Activated gamma-delta T cell treated with Interleukin-2 at 50 U/mL for 16 hours (primary cell): ENCODE measurements at places on chromosomes 12 and 14.

GRCh38 chr14:91035855-91036254, 24.6 kb downstream of the RPS6KA5 start:
- DNase-seq = no peak

DNA sequence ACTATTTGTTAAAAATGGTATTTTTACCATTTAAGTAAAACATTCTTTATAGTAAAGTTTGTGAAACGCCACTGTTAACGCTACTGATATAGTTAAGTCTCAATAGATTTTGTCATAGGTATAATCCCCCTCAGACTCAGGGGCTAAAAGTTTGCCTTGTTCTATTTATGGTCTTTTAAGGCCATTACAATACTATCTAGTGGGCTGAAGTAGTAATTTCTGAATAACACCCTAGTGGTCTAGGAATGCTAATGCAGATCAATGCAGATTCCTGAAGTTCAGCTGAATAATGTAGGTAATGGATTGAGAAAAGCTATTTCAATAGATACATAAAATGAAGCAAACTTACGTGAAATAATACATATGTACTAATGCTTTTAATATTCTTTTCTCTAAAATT, 989.3 kb upstream of the NOVA1 start:
- DNase-seq = no peak

DNA sequence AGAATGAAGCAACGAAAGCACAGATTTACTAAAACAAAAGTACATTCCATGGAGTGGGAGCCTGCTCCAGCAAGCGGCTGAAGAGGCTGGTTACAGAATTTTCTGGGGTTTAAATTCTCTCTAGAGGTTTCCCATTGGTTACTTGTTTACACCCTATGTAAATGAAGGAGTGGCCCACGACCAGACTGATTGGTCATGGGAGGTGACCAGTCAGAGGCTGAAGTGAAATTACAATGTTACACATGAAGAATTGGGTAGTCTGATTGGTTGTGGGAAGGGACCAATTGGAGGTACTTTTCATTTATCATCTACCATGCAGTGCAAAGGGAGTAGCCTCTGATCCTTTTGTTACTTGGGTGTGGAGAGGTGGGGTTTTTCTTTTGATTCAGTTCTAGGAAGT, 36.2 kb upstream of the APPL2 start:
- DNase-seq = no peak

DNA sequence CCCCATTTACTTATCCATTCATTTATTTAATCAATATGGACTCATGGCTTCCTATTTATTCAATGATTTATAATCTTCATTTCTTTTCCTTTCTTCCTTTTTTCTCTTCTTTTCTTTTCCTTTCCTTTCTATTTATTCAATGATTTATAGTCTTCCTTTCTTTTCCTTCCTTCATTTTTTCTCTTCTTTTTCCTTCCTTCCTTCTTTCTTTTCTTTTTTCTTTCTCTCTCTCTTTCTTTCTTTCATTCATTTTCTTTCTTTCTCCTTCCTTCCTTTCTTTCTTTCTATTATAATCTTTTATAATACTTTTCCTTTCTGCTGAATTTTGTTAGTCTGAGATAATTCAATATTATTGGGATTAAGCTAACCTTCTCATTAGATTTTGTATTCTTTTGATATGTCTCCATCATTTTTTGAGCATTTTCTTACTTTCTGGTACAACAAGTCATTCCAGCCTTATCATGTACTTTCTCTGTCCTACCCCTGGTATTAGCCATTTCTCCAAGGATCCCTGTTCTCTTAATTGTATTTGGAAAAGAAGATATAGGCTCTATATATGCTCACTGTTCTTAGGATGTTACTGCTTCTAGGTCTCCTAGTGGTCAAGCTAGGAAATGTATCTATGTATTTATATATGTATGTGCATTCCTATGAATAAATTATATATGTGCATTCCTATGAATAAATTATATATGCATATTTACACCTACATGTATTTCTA, 12.1 kb downstream of the LACRT start:
- DNase-seq = no peak

GRCh38 chr12:116609319-116610114, 50.3 kb downstream of the MAP1LC3B2 start:
- DNase-seq = peak; percentile 6

- no peak for DNase-seq
These were observed 17.9 kb downstream of the RECQL start for GRCh38 chr12:21483531-21483930.
